GM23248 (cell line): ENCODE measurements at places on chromosomes 7 and 10. TPM values are rescaled to one million over a fixed set of nuclear protein-coding genes. Genes with fewer than 3 reads are reported as not detected.

COL28A1 gene
- polyA plus RNA-seq: not detected in 2 replicates

SEMA3D gene
- polyA plus RNA-seq: 3.0 and 4.0 TPM in 2 replicates

DNA sequence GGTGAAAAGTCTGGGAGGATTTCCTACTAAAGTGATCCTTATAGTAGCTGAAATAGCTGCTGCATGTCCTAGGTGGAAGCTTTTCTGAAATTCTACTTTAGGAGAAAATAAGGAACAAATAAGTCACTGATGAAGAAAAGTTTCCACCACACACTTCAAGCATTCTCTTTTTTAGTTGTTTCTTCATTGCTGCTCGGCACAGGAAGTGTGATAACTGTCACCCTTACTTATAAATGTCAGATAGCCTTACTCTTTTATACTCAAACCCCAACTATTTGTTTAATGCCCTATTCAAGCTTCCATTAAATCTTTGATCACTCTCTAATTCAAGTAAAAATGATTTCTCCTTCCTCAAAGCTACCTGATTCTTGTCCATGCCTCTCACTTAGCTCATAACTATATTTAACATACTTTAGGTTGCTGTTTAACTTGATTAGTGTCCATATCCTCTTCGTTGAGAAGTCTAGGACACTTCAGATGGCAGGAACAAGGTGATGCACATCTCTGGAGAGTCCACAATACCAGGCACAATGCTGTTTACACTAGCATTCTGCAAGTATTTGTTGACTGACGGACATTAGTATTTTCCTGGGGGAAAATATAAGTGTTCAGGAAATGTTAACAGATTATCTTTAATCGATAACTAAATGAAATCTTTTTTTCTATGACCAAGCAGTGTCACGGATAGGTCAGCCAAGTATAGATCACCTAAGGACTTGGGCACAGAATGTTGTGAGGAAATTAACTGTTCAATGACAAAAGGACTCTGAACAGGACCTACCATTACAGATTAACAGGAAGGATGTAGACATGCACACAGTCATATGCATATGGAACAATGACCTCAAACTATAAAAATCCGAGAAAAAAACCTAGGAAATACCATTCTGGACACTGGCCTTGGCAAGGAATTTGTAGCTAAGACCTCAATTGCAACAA, 67.4 kb downstream of the ZNF438 start:
- DNase-seq: no peak

DNA sequence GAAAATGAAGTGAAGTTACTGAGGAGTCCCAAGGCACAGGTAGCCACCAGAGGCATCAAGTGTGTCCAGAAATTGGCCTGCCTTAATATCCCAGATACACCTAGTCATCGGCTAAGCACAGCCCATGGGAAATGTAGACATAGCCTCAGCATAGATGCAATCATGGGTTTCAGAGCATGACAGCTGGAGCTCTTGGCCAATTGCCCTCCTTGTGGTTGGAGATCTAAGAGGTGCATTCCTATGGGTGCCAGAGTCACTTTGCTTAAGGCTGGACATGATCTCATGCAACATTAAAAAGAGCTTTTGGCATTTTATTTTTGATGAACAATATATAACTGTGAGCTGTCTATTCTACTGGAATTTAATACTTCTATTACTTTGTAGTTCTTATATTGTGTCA, 758.0 kb upstream of the LRRTM3 start:
- no peak for DNase-seq

DNA sequence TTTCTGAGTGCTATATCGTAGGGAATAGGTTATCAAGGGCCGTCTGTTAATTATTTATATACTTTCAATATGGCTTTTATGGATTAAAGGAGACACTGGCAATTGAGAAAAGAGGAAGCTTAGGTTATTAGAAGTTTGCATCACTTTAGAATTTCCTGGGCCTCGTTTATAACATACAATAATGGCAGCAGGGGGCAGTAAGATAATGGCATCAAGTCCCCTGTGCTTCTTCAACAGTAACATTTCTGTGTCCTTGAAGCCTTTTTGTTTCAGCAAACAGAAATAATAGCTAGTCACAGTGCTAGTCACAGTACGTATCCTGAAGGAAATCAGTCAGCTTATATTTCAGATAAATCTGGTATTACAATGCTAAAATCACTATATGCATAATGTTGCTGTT, 41.9 kb downstream of the SPAM1 start:
- DNase-seq: no peak

- DNase-seq: no peak
These were observed 14.8 kb upstream of the ZNF485 start for GRCh38 chr10:43591303-43591904.
